ENCODE measurements at places on chromosomes 7 and 10.

- DNase-seq, result no peak
Measured at GRCh38 chr10:22945934-22946673, 18.3 kb downstream of the ARMC3 start.

DNA sequence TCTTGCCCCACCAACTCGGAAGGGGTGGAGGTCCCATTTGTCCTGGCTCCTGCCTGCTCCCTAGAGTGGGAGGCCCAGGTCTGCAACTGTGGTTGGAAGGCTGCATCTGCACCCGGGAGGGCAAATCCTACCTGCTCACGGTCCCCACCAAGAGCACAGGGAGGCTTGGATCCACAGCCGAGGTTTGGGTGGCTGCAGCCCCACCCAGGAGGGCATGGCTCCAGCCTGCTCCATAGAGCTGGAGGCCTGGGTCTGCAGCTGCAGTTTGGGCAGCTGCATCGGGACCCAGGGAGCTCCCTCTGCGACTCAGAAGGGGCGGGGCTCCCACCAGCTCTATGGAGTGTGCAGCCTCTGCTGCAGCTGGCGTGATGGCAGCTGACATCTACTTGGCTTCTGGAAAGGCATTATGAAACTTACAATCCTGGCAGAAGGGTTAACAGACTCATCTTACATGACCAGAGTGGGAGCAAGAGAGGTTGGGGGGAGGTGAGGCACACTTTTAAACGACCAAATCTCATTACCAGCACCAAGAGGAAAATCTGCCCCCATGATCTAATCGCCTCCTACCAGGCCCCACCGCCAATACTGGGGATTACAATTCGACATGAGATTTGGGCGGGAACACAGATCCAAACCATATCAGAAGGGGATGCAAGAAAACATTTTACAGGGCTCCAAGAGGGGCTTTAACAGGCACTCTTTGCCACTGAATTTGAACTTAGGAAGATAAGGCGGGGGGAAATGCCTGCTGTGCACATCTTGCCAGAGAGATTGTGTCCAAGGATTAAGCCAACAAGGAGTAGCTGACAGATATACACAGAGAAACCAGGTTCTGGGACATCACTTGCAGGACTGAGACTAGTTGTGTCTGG is 8.2 kb upstream of the BLVRA start:
- no peak for DNase-seq

DNA sequence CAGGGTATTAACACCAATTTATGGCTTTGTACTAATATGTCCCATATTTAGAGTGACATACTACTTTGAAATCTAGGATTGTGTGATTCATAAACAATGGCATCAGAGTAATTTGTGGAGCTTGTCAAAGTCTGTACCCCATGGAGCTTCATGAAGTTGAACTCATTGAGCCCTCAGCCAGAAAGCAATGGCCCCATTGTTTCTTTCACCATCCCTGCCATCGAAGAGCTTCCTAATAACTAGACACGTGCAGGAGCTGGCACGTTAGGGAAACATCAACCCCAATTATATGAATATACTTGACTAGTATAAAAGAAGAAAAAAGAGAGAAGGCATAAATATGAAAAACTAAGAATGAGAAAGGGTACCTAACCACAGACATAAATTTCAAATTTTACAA is 206.6 kb downstream of the CXCL12 start:
- DNase-seq, result no peak

DNA sequence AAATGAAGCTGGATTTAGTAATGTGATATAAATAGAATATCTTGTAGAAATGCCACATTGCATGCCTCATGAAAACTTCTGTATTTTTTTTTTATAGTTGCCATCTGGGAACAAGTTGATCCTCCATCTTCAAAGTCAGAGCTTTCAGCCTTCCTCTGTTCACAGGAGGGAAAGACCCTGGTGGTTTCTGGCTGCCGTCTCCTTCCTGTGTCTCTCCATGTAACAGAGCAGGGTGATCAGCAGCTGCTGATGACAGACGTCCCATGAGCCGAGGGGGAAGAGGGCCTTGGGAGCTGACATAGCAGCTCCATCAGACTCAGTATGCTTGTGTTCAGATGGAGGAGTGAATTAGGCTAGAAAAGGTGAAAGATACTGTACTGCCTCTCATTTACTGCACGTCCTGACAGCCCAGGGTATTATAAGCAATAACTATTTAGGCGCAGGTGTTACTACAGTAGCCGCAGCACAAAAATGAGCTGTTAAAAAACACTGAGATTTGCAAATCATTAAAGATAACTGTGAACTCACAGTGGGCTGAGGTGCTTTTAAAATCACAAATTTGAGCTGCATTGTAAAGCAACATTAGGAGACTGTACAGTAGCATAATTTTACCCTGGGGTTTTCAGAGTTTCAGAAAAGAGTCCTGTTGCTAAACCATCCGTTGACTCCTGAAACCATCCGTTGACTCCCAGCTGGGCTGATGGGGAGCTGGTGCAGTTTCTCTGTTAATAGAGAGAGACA is 103.3 kb downstream of the CFAP58 start:
- DNase-seq, result no peak

DNA sequence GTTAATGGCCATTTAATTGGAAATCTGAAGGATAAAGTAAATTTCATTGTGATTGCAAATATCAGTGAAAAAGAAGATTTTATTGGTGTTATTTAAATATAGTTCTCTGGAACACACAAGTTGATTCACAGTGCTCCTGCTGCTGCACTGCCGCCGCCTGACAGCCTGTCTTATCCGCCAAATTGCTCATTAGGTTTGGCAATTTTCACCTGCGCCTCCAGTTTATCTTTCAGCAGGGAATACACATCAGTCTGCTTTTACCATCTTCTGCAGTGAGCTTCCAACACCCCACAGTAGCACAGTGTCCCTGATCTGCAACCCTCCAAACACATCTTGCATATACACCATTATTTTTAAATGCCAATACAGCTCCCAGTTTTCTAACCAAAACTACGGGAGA is 308.3 kb downstream of the PARD3 start:
- DNase-seq, result no peak

DNA sequence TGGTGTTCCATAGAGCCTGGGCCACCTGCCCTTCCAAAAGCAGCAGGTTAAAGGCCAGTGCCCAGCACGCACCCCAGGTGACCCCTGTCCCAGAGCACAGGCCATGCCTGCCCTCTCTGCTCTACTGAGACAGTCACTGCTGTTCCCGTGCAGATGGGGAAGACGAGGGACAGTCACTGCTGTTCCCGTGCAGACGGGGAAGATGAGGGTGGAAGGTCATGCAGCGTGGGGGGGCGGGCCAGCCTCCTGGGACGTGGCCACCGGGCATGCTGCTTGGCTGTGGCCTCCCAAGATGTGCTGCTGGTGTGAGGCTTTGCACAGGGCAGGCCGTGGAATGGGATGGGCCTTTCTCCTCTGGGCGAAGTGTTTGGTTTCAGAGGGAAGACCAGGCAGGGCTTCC is 18.4 kb downstream of the LRRC27 start:
- DNase-seq, result no peak

- no peak for DNase-seq
Measured at GRCh38 chr7:47546733-47547494, 35.0 kb downstream of the TNS3 start.

- DNase-seq, result no peak
Measured at GRCh38 chr10:27624941-27625340, 120.7 kb downstream of the MKX start.

- no peak for DNase-seq
Measured at GRCh38 chr10:21715531-21716195, 181.6 kb downstream of the MLLT10 start.

DNA sequence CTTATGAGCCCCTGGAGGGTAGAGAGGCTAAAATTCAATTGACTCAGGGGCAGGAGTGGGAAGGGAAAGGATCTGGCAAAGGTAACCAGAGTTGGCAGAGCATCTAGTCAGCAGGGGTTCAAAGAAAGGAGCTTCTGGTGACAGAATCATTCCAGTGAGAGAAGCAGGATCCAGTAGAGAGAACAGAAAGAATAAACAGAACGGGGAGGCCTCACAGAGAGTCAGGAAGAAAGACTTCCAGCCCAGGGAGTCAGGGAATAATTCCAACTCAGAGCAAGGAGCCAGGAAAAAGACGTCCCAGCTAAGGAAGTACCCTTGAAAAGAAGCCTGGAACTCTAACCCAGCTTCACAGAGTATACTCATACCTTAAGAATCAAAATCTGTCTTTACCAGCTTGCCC is 66.6 kb upstream of the CPXM2 start:
- no peak for DNase-seq

- no peak for DNase-seq
Measured at GRCh38 chr7:64638822-64639221, 27.1 kb upstream of the ZNF107 start.

GRCh38 chr7:158388072-158388471 is 199.6 kb downstream of the PTPRN2 start:
- DNase-seq, result no peak

DNA sequence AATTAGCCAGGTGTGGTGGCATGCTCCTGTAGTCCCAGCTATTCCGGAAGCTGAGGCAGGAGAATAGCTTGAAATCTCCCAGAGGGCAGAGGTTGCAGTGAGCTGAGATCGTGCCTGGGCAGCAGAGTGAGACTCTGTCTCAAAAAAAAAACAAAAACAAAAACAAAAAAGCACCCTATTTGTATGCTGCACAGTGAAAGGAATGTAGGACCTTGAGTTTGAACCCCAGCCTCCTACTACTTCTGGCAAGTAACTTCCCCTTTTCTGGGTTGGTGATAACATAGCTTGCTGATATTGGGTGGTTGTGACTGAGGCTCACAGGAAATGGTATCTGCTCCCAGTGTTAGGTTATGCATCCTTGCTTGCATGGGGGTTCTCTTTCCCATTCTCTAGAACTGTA is 205.3 kb downstream of the BUB3 start:
- DNase-seq, result no peak

DNA sequence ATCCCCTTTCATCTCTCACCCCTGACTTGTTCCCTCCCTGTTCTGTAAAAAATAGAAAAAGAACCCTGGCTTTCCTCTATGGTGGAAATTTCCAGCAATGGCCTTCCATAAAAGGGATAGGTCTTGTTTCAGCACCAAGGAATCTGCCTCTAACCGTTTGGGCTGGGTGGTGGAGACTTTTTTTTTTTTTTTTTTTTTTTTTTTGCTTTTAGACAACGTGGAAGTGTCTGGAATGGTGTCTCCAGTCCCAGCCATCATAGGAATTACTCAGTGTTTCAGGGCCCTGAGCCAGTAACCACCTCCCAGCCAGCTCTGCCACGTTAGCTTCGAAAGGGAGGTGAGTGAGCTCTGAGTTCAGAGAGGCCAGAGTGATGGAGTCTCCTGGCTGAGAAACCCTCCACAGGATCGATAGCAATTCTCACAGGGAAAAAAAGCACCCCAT is 97.3 kb upstream of the COL1A2 start:
- DNase-seq, result no peak

- no peak for DNase-seq
Measured at GRCh38 chr10:11828682-11829284, 5.6 kb downstream of the PROSER2 start.

GRCh38 chr10:47043928-47044538 is 132.8 kb downstream of the PTPN20 start:
- no peak for DNase-seq

- DNase-seq, result no peak
Measured at GRCh38 chr7:4742852-4743251, 32.6 kb upstream of the AP5Z1 start.

All from stimulated activated CD8-positive, alpha-beta memory T cell treated with anti-CD3 and anti-CD28 coated beads, Interleukin-15, amount 100 ng/mL, for 48 hours (primary cell).